Stimulated activated naive CD4-positive, alpha-beta T cell treated with Interleukin-2 at 50 U/mL for 16 hours (primary cell): ENCODE measurements at places on chromosomes 11 and 22.

DNA sequence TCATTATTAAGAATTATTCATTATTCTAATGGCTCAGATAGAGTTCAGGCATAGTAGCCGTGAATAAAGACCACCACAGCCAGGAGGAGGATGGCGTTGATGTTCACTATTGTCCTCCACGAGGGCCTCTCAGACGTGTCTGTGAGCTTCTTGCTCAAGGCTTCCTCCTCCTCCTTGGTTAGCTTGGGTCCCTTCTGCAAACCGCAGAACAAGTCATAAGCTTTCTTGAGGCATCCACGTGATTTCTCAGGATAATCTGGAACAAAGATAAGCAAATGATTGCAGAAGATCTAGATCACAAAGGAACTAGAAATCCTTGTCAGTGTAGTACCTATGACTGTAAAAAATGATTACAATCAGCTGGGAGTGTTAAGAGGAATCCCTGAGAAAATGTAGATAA is 13.6 kb upstream of the RFPL2 start:
- DNase-seq, result no peak

DNA sequence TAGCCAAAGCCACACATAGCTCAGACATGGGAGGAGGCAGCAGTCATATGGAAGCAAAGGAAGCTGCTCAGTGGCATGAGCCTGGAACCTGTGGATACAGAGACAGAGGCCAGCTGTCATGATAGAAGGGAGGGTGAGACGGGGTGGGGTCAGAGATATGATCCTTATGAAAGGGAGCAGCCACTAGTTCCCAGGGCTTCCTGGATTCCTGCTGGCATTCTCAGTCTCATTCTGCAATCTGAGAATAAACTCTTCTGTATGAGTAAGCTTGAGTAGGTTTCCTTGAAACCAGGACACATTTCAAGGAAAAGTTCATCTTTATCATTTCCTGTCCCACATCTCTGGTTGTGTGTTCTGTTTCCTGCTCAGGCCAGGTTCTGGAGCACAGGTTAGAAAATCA is 220.2 kb upstream of the SNX19 start:
- DNase-seq, result no peak

- no peak for DNase-seq
Observed at GRCh38 chr11:76589964-76590950, 80.3 kb downstream of the LRRC32 start.

GRCh38 chr11:63804259-63804658 is 9.0 kb upstream of the SPINDOC start:
- DNase-seq, result no peak

- DNase-seq, result no peak
Observed at GRCh38 chr11:78390809-78391208, 26.8 kb downstream of the GAB2 start.

DNA sequence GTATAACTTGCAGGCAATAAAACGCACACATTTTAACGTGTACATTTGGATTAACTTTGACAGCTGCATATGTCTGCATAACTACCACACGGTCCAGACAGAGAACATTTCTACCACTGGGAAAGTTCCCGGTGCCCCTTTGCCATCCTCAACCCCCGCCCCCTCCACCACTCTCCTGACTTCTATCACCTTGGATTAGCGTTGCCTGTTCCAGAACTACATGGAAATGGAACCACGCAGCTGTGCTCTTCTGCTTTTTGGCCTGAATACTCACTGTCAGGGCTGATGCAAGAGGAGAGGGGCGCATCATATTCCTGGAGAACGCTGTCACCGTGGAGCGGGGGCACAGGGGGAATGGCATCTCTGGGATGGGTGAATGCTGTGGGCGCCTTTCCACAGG is 62.1 kb downstream of the LRP5 start:
- DNase-seq, result no peak

DNA sequence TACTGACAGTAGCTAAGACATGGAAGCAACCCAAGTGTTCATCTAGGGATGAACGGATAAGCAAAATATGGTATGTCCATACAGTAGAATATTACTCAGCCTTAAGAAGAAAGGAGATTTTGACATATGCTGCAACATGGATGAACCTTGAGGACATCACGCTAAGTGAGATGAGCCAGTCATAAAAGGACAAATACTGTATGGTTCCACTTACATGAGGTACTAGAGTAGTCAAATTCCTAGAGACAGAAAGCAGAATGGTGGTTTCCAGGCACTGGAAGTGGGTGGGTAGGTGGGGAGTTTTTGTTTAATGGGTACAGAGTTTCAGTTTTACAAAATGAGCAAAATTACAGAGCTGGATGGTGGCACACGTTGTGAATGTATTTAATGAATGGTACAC is 18.1 kb downstream of the CHST1 start:
- no peak for DNase-seq

GRCh38 chr11:95443386-95443785 is 212.4 kb upstream of the SESN3 start:
- DNase-seq, result peak; percentile 10

DNA sequence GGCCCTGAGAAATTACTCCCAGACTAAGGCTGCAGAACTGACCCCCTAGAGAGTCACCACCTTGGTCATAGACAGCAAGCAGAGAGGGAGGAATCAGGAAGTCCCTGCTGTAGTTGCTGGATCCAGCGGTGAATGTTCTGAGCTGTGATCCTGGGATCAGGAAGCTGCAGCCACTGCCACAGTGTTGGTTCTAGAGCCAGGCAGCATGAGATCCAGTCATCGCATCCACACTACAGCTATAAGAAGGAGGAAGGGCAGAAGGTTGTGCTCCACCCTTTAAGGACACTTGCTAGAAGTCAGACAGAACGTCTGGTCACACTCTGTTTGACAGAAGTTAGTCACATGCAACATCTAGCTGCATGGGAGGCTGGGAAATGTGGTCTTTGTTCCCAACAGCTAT is 104.7 kb upstream of the OR4B1 start:
- no peak for DNase-seq

DNA sequence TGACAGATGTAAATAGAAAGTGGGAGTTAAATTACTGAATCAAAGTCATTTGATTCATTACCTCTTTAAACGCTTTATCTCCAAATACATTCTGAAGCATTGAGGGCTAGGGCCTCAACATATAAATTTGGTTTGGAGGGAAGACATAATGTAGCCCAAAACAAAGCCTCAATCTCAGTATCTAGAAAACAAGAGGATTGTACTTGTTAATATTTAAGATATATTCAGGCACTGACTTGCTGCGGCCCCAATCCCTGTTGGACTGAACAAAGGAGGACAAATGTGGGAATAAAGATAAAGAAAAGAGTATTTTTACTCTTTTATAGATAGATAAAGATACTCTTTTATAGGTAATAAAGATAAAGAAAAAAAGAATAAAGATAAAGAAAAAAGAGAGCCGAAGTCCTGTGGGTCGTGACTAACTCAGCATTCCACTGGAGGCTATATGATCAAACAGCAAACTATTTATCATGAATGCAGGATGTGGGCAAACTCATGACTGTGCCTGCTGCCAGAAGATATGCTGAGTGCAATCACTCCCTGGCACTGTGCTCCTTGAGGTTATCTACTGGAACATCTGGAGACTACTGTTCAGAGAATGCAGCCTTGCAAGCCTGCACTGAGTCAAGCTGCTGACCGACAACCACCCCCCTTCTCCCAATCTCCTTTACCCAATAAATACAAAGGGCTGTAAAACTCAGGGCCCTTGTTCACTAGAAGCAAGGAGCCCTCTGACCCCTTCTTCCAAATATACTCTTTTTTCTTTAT is 6.9 kb downstream of the OR10V1 start:
- DNase-seq, result no peak

DNA sequence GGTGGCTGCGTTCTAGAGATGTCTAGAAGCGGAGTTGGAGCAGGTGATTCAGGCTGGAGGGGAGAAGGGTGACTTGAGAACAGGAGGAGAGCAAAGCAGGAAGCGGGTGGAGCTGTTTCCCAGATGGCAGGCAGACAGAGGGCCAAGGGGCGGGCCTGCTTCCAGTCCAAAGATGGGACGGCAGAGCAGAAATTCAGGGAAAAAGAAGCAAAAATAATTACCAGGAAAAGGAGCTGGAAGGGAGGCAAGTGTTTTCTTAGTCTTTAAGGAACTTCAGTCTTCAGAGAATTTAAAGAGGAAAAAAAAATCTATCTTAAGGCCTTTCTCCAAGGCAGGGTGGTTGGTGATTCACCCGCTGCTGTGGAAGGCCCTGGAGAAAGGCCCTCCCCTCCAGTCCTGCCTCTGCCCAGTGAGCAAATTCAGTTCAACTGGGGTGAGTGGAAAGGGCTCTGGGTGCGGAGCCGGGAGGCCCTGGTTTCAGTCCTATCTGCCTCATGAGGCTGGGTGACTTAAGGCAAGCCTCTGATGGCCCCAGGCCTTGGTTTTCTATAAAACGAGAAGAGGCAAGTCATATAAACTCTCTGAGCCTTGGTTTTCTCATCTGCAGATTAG is 4.5 kb upstream of the CREB3L1 start:
- no peak for DNase-seq

- DNase-seq, result no peak
Observed at GRCh38 chr11:61850687-61851086, 22.6 kb downstream of the FADS2 start.

DNA sequence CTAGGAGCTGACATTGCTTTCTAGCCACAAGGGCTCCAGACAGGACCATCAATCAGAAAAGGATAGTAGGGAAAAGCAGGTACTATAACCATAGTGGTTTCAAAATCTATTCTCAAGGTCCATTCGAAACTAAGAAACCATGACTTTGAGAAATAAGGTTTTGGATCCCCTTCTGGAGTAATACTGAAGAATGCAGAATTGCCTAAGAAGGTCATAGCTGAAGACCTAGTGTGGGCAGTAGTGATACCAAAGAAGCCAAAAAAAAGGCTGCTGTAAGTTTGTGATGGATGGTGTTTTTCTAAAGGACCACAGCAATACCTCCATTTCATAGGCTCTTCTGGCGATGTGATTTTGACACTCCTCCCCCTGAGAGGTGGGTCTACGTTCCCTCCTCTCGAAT is 163.1 kb downstream of the MAML2 start:
- DNase-seq, result no peak

DNA sequence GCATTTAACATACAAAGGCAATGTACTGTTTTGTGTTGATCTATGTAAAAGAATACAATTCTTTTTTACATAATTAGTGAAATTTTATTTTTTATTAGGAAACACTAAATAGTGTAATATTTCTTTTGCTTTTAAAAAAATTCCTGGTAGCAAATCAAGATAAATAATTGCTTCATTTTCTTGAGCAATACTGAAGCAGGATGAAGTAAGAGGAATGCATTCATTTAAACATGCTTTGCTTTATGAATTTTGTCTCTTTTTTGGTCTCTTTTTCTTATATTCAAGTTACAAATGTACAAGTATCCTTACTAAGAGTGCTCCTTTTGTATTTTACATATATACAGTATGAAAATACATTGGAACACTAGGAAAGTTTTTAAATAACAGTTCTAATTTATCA is 144.4 kb upstream of the TEAD1 start:
- no peak for DNase-seq

GRCh38 chr22:38766076-38766777 is 10.4 kb upstream of the SUN2 start:
- peak; percentile 17 for DNase-seq

DNA sequence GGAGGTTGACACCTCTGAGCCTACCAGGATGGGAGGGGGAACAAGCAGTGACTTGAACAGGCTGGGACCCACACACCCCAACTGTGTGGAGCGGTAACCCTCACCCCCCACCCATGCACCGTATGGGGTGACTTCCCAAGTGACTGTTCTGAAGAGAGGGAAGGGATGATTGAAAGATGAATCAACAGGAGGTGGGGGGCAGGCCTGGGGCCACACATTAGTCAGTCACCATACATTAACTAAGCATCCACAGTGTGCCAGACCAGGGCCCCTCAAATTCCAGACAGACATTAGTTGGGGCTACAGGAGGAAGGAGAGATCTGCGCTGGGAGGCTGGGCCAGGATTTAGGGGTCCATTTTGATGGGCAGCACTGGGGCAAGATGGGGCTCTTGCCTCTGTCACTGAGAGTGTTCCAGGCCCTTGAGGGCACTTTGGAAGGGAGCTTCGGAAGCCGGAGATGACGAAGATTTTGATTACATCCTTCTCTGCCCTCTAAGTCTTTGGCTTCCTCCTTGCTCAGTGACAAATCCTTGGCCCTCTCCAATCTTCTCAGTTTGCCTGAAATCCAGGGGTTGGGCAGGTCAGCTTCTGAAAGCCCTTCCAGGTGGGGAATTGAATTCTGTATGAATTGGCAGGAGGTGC is 966 bp downstream of the SMTN start:
- DNase-seq, result no peak

DNA sequence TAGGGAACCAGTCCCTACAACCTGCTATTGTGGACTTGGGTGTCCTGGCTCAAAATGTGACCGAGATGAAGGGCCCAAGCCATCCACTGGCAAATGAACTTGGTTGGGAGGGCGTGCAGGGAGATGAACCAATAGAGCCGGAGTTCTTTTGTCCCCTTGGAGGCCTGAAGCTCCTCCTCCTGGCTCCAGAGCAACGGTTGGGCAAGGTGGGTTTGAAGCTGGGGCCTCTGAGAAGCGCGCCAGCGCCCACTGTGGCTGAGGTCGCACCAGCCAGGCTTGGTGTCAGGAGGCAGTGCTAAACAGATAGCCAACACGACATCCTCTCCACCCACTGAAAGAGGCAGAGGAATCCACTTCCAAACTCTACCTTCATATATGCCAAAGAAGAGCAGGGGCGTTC is 36.0 kb upstream of the PACSIN2 start:
- no peak for DNase-seq

DNA sequence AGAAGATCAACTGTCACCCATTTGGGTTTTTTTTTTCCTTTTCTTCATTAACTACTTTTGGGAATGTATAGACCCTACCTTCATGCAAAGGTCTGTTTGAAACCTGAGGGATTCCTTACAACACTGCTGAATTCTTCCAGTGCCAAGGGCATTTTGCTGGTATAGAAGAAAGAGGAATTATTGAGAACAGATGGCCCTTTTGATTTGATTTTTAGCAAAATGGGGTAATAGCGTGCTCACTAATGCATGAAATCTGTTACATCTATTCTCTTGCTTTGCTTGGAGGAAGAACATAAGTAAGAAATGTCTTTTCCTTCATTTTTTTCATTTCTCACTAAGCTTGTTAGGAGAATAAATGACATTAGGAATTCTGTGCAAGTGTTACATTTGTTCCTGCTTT is 501.9 kb downstream of the TMEM135 start:
- no peak for DNase-seq

DNA sequence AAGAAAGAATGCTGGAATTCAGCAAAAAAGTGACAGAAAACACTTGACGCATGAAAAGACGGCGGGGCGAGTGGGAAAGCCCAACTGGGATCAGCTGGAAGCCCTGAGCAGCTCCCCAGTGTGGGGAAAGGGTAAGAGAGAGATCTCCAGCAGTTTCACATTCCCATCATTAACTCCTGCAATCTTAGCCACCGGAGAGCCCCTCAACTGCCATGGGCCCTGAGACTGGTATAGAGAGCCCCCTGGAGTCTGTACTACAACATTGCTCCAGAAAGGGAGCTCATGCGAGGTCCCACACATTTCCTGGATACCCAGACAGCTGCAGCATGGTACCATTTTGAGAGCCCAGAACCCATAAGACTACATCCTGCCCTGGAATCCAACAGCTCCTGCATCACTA is 31.1 kb downstream of the MRGPRX4 start:
- no peak for DNase-seq

- no peak for DNase-seq
Observed at GRCh38 chr11:123797541-123797940, 8.6 kb downstream of the OR6M1 start.
